AG10803 (cell line): ENCODE measurements at places on chromosomes 1 and 21.

- DNase-seq = peak; percentile 15
Measured at GRCh38 chr1:64733581-64734286, 11.1 kb upstream of the RAVER2 start.

- DNase-seq = peak; percentile 61
Measured at GRCh38 chr1:240652549-240652948, 40.6 kb upstream of the GREM2 start.

- DNase-seq = no peak
Measured at GRCh38 chr1:205348554-205349487, 7.9 kb downstream of the KLHDC8A start.

DNA sequence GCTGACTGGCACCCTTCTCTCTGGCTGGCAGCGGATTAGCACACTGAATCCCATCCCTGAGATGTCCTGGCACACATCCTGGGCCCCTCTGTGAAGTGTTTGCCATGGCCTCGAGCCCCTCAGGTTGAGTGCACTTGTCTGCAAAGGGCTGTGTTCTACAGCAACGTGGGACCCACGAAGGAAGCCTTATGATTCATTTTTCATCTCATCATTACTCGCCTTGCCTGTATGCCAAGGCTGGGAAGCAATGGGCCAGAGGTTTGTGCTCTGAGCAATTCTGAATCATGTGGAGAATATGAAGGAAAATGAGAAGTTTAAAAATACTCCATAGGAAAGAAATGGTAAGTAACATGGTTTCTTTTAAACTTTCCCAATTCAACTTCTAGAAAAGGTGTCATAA lies 124.8 kb upstream of the LMO4 start:
- peak; percentile 63 for DNase-seq

DNA sequence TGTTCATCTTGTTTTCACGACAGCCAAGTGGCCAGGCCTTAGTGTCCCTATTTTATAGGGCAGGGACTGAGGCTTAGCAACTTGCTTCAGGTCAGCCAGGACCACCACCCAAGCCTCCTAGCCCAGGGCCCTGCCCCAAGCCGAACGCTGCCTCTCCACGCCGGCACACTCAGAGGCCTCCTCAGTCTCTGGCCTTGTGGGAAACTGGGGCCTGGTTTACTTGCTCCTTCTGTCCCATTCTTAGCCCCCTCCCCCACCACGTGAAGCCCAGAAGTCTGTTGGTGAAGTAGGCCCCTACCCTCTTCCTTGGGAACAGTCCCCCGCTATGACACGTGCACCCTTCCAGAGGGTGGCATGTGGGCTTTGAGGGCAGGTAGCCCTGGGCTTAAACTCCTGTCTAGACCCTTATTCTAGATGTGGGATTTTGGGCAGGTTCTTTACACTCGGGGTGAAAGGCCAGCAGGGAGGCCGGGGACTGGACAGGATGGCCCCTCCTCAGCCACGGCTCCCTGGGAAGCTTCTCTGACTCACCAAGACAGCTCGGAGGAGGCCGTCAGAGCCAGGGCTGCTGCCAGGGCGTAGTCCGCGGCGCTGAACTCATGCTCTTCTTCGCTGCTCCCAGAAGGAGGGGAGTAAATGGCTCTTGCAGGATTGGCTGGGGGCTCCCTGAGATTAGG lies 4.3 kb downstream of the MYOM3 start:
- peak; percentile 51 for DNase-seq

GRCh38 chr1:181308098-181308497 lies 175.2 kb upstream of the CACNA1E start:
- no peak for DNase-seq

DNA sequence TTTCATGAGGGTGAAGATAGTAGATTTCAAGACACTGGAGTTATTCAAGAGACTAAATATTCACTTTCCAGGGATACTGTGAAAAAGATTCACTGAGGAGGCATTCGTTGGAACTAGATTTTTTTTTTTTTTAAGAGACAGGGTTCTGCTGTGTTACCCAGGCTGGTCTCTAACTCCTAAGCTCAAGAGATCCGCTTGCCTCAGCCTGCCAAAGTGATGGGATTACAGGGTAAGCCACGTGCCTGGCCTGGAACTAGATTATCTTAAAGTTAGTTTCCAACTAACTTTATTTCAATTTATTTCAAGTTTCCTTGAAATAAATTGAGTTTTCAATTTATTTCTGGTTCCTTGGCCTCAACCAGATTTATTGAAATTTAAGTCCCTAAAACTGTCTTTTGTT lies 24.3 kb upstream of the MCL1 start:
- no peak for DNase-seq

DNA sequence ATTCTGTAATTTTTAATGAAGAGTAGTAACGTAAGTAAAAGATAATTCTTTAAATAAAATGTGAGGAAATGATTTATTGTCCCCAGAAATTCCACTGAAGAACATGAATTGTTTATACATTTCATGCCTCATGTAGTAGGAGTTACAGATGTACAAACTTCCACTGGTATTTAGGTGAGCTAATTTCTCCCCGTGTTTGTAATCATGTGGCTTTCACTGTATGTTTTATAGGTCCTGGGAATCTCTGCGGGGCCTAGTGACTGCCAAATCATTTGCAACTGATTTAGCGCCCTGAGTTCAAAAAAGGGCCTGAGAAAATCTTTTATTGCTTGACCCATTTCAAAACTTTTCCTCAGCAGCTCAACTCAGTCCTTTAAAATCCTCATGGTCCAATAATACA lies 30.5 kb upstream of the FASLG start:
- DNase-seq = peak; percentile 49

- DNase-seq = no peak
Measured at GRCh38 chr1:83670909-83671565, 327.9 kb downstream of the TTLL7 start.

DNA sequence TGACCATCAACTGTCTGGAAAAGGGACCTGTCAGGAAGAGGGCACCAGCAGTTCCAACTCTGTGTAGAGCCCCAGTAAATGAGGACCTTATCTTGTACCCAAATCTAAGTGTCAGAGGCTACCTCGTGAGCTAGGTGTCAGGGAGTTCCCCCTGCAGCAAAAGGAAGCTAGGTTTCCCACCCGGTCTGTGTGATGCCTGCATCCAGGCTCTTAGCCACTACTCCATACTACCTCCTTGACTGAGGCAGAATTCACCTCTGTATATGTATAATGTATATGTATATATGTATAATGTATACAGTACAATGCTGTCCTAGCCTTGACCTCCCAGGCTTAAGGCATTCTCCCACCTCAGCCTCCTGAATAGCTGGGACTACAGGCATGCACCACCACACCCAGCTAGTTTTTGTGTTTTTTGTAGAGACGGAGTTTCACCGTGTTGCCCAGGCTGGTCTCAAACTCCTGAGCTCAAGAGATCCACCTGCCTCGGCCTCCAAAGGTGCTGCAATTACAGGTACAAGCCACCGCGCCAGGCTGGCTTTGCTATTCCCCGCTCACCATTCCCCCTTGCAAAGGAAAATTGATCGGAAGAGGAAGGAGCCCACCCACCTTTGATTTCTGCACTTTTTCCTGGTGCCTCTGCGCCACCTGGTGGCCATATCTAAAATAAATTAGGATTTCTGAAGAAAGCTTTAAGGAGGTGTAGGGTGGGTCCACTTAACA lies 15.7 kb upstream of the LUZP1 start:
- DNase-seq = no peak

- DNase-seq = no peak
Measured at GRCh38 chr1:18398791-18399530, 81.8 kb upstream of the KLHDC7A start.

GRCh38 chr21:43701936-43702784 lies 16.8 kb upstream of the PDXK start:
- no peak for DNase-seq
